ENCODE measurements at places on chromosomes 12 and 14. TPM values are rescaled to one million over a fixed set of nuclear protein-coding genes. Genes with fewer than 3 reads are reported as not detected.

Gene CSRP2
- total RNA-seq = 55.8 TPM

Gene TMEM117
- total RNA-seq = 7.1 TPM

Gene PSMD9
- total RNA-seq = 35.4 TPM

Gene WASHC4
- 23.9 TPM for total RNA-seq

DNA sequence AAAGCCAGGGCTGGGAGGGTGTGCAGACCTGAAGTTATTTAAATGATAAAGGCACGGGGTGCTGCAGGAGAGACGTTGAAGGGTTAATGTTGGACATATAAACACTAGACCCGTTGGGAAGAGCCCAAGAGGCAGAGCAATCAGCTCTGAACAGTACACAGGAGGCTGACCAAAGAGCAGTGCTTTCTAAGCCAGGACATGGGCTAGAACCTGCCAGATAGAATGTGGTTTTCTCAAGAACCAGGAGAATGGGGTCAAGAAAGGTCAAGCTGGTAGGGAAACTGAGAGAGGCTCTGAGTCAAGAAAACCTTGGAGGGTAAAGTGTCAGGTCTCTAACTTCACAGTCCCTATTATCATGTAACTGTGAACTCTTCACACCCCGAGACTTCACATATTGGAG, 143.2 kb upstream of the EEA1 start:
- no peak for DNase-seq

- DNase-seq = no peak
Measured at GRCh38 chr14:36664322-36665193, 2.9 kb downstream of the PAX9 start.
